ENCODE measurements at places on chromosomes 1 and 21.

- DNase-seq, result no peak
Observed at GRCh38 chr1:48789903-48790302, 13.2 kb upstream of the BEND5 start.

DNA sequence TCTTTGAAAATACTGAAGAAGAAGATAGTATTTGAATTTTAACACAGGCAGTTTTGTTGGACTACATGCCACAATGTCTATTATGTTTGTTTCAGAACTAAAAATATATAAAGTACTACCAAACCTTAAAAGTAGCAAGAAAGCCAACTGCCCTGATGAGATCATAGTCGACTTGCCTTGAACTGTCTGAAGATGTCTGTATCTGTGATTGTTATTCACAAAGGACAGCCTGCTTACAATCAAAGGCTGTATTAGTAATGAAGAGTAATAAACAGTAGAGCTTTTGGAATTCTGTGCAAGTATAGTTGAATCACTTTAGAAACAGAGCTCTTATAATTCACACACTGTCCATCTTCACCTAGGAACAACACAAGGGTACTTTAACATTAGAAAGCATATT, 228.3 kb downstream of the NCAM2 start:
- DNase-seq, result no peak

- no peak for DNase-seq
Observed at GRCh38 chr1:212500983-212501382, 68.3 kb downstream of the NENF start.

- no peak for DNase-seq
Observed at GRCh38 chr1:1348420-1349255, 580 bp downstream of the DVL1 start.

GRCh38 chr1:183019139-183019740, 4.0 kb upstream of the LAMC1 start:
- DNase-seq, result no peak

Measured in activated naive CD8-positive, alpha-beta T cell treated with anti-CD3 and anti-CD28 coated beads, Interleukin-2, amount 50 U/mL, for 16 hours (primary cell).